ENCODE measurements at places on chromosomes 6 and 20.

- no peak for DNase-seq
Measured at GRCh38 chr20:58756450-58756775, 63.8 kb downstream of the NPEPL1 start.

GRCh38 chr6:167212713-167213005, 54.9 kb upstream of the GPR31 start:
- no peak for DNase-seq

GRCh38 chr20:23585808-23586734, 17.8 kb upstream of the CST9L start:
- DNase-seq = no peak

DNA sequence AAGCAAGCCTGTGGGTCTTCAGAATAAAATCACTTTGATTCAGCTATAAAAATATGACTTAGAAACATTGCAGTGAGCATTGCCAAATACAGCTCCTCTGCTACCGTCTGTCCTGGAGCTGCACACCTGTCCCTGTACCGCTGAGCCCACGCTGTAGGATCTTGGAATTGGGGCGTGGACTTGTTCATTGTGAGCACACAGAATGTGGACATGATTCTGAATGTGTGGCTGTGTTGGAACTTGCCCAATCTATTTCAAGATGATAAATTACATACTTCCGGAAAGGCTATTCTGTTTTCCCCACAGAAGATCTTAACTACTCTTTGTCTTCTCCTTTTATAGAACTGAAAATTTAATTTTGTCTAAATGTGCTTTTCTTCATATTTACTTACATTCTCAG, 107.3 kb downstream of the UST start:
- DNase-seq = no peak

GRCh38 chr20:62354811-62355341, 12.2 kb downstream of the LAMA5 start:
- no peak for DNase-seq

DNA sequence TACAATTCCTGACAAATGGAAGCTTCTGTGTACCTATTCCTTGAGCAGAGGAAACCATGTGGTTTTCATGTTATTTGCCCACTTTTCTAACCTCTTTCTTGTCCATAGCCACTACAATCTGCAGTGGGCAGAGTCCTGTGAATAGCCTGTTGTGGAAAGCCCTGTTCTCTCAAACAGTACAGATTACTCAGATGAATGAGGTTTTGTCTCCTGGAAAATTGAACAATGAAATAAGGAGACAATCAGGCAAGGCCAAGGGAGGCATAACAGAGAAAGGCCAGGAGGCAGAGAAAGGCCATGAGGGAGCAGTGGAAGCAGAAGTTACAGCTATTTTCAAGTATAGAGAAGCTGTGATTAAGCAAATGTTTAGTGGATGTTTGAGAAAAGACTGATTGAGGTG, 189.3 kb downstream of the GRIK2 start:
- no peak for DNase-seq

DNA sequence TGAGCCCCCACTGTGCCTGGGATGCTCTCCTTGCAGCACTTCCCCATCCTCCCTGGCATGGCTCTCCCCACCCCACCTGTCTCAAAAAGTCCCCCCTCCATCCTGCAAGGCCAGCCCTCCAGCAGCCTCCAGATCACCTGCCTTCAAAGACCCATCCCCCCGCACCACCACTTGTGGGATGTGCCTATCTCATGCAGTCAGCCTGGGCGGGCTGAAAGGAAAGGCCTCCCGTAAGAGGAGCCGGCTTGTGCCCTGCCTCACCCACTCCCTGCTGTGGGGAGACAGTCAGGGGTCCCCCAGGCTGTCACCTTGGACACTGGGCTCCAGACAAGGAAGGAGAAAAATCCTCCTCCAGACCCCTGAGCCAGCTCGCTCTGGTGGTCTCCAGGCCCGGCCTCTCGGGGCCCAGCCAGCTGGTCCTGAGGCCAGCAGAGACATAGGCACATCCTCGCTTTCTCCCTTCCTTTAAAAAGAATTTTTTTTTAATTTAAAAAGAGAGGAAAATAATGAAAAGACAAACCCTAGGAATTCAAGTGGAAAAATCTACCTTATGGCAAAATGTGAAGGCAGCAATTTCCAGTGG, 77.3 kb downstream of the GRM4 start:
- DNase-seq = no peak

- no peak for DNase-seq
Measured at GRCh38 chr20:58352468-58352867, 36.6 kb upstream of the VAPB start.

- peak; percentile 69 for DNase-seq
Measured at GRCh38 chr6:30541515-30542403, 14.5 kb downstream of the GNL1 start.

DNA sequence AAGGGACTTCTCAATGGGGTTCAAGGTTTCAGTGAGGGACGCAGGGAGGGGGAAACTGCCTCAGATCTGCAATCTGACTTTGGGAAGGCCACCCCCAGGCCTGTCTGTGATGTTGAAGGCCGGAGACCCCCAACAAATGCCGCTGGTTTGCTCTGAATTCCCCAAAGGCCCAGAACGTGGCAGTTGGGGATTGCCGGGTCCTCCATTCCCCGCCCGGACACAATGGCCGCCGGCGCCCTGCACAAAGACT, 326 bp upstream of the BCL2L1 start:
- DNase-seq = peak; percentile 53

DNA sequence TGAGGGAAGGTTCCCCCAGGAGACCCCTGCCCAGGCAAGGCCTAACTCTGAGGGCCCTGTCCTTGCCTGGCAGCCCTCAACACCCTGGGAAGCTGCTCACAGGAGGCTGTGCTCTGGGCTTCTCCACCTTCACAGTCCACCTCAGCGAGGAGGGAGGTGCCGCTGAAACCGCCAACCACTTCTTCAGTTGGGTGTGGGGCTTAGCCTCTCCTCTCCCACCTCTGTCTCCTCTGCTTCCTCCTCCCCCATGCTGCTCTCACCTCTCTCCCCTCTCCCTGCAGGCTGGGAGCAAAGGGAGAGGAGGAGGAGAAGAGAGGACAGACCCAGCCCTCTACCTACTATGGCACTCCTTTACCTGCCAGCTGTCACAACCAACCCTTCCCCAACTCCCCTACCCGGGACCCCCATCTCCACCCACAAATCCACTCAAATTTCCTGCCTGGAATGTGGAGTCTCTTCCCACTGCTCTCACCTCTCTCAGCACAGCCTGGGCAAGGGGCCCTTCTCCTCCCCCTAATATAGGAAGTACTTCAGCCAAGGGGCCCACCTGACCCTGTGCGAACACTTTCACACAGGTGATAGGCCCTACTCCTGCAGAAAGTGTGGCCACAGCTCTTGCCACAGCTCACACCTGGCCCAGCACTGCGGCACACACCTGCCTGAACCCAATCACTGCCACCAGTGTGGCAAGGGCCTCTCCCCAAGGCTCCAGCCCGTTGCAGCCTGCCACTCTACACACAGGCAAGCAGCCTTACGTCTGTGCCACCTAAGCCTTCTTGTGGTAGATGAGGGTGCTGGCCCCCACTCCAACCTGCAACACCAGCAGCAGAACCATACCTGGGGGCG, 7.2 kb downstream of the RING1 start:
- no peak for DNase-seq

- DNase-seq = no peak
Measured at GRCh38 chr6:19880066-19880465, 42.9 kb downstream of the ID4 start.

DNA sequence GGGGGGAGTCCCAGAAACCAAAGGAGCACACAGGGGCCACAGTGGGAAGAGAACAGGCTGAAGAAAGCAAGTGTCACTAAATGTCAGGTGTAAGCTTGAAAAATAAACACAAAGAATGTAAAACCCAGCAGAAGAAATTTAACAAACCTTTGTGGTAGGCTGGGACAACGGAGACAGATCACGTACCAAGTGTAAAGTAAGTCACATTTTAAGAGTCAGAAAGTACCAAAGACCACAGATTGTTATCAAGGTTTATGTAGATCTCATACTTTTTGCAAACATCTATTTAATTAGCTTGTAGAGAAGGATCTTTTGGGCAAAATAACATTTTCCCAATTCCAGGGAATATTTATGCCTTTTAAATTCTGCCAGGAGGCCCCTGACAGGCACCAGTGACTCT, 1.6 kb downstream of the CLIC5 start:
- DNase-seq = no peak

DNA sequence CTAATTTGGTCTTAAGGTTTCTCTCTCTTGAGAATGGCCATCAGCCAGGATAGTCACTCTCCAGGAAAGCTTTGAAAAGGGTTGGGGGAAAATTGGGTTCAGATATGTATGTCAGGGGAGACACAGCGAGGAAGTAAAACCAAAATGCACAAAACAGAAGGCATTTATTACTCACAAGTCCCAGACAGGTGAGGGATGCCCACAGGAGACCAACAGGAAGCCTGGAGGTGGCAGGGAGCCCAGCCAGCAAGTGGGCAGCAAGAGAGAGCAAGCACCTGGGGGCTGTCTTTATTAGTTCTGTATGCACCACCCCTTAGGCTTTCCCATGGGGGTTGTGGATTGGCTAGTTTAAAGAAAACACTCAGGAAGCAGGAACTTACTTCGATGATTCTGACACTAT, 707.7 kb downstream of the KIF16B start:
- DNase-seq = no peak

GRCh38 chr6:135385299-135385698, 112.2 kb downstream of the AHI1 start:
- no peak for DNase-seq

- no peak for DNase-seq
Measured at GRCh38 chr6:5674721-5675120, 332.0 kb downstream of the NRN1 start.

- DNase-seq = no peak
Measured at GRCh38 chr20:7911586-7912330, 28.5 kb downstream of the HAO1 start.

DNA sequence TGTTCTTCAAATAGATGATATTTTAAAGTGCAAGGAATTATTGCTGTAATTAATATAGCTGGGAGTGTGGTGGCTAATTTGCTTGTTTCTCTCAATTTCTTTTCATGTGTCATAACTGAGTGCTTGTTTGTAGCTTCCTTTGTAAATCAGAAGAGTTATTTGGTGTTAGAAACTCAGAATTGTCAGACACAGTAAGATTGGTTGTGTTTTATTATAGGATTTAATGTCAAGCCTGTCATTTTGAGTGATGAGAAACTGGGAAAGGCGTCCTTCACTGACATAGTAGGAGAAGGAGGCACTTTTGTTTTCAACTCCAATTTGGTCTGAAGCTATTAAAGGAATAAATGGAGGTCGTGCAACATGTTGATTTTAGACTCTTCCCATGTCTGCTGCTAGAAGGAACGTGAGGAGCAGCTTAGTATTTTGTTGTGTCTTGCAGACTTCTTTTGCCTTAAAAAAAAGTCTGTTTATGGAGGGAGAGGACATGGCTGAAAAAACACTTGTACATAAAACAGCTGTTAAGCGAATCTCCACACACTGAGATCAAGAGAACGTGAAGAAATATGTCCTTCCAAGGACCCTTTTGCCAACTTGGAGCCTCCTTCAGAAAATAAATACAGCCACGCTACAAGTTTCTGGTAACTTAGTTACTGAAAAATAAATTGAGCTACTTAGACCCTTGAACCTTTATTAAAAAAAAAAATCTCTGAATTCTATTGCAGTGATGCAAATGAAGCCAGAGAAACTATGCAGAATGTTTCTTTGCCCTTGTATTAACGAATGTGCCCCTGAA, 59.5 kb downstream of the BMP6 start:
- DNase-seq = no peak

DNA sequence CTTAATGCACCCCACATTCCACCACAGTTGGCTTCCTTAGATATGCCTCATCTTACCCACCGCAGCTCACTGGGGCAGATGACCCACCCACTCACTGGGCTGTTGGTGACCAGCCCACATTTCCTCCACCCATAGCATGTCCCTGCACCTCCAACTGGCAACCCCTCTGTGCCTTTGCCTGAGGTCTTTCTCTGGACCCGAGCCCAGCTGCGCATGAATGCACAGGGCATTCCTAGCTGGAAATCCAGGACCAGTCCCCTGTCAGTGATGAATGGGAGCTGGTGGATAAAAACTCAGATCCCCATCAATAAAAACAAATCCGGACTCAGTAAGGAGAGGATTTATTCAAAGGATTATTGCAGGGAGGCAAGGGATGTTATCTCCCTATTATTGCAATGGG, 75.0 kb downstream of the ISM1 start:
- no peak for DNase-seq

DNA sequence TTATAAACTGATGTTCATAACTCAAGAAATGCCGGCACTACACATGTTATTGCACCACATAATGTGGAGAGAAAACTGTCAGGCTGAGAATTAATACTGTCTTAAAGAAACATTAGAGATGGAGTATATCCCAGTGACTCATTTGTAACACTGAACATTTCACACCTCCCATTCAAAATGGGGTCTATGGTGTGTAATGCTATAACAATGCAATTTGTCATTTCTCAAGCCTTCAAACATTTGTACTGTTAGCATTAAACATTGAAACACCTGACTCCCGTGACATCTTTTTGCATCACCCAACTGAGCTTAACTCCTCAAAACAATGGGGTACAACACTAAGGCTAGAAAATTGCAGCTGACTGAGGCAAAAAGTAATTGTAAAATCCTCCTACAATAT, 151.7 kb downstream of the DST start:
- no peak for DNase-seq

DNA sequence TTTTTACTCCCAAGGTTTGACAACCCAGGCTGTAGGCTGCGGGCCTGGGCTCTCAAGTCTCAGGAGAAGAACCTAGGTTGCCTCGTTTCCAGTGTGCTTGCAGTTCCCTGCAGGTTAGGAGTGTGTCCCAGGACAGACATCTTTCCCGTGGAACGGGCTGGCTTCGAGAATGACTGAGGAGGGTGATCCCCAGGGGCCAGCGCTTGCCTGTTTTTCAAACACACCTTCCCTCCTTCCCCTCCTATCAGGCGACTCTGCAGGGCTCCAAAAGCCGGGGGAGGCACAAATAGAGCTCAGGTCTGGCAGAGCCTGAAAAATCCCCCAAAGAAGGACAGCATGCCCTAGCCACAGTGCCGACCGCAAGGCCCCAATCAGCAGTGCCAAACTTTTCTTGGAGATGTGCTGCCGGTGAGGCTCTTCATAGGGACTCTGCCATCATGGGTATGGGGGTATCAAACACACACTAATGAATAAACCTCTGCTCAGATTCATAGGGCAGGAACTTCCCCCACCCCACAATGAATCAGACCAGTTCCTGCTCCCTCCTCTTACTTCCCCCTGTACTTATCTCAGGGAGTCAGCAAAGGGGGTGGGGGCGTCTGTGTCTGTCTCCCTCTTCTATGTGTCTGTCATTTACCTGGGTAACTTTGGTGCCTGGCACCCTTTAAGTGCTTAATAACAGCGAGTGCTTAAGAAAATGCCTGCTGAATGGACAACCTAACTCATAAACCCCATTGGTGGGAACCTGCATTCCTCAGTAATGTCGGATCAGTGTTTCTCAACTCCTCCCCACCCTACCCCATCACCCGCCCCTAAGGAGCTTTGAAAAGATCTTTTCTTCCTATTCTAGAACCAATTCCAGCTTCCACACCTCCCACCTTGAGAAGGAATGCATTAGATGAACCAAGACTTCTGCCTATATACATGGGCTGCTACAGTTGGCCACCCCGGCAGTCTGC, 1.6 kb downstream of the KCNG1 start:
- DNase-seq = no peak
